Foreskin fibroblast (primary cell): ENCODE measurements at places on chromosomes 13 and 19.
A peak's percentile ranks its signal among the peaks of the same experiment; 100 is the strongest.

DNA sequence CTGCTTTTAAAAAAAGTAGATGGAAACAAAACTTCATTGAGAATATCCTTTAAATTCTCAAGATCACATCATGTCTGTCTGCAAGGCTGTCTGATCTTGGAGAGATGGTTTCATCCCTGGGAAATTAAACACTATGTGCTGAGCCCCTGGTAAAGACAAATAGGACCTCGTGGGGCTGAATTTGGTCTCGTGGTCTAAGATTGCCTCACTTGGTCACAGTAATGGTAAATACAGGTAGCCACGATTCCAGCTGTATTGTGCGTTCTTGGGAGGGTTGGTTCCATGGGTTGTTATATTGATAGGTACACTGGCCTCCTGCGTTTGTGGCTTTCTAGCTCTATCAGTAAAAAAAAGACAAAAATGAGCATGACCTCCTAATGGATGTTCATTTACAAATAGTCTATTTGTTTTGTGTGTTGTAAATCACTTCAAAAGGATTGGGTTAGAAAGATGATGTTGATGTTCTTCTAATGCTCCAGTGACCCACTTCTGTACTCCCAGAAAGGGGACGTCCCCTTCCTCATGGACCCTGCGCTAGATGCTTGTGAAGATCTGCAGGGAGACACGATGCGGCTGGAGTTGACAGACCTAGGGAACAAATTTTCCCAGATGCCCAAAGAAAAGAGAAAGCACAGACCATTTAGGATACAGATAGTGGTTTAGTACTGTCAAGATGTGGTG lies 1.8 kb downstream of the CEBPG start:
- DNase-seq: no peak

DNA sequence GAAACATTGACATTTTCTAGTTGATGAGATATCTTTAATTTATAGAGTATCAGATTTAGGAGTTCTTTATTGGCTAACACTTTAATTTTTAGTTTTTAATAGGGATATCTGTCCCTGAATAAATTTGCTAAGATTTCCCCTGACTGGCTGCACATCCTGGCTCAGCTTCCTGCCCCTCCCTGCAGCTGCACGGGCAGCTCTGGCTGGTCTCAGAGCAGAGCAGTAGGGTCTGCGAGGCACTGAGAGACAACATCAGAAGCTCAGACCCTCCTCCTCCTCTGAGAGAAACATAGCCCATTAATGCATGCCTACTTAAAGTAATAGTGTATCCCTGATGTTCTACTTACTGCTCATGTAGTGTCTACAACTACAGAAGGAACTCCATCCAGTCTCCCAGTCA lies 139.2 kb downstream of the TNFSF13B start:
- DNase-seq: no peak

GRCh38 chr19:3135961-3136683 lies at the start of gene GNA15:
Gene GNA15, plus strand, starts transcription at chr19:3136033. Its CDS starts 418 bp downstream, at chr19:3136451.
- DNase-seq: no peak

GRCh38 chr19:10593820-10594637 lies 6.9 kb upstream of the AP1M2 start:
- DNase-seq: peak; percentile 30

- DNase-seq: peak; percentile 64
These were observed 3.6 kb upstream of the CD37 start for GRCh38 chr19:49331616-49332055.

GRCh38 chr13:113646376-113646775 lies 11.6 kb downstream of the ATP4B start:
- DNase-seq: no peak
